ENCODE measurements at places on chromosomes 1 and 21. TPM values are rescaled to one million over a fixed set of nuclear protein-coding genes. Genes with fewer than 3 reads are reported as not detected.

TMEM269 gene
- 0.08 TPM for total RNA-seq

ACBD6 gene
- 50.5 TPM for total RNA-seq

CNN3 gene
- 63.8 TPM for total RNA-seq

ACTA1 gene
- 0.15 TPM for total RNA-seq

FGR gene
- total RNA-seq = 0.05 TPM

XCL1 gene
- total RNA-seq = not detected

OR2L13 gene
- total RNA-seq = not detected

DNAJC6 gene
- 4.8 TPM for total RNA-seq

ZMYND12 gene
- total RNA-seq = 0.37 TPM

LCE1A gene
- total RNA-seq = not detected

PLEKHA6 gene
- total RNA-seq = 37.8 TPM

PRR9 gene
- total RNA-seq = not detected

KLHDC8A gene
- 1.1 TPM for total RNA-seq

CLCC1 gene
- 16.2 TPM for total RNA-seq

COA6 gene
- total RNA-seq = 90.3 TPM

LCE1B gene
- not detected for total RNA-seq

FCRL5 gene
- total RNA-seq = not detected

ALPL gene
- total RNA-seq = 0.24 TPM

CADM3 gene
- 0.08 TPM for total RNA-seq

ILF2 gene
- total RNA-seq = 266 TPM

LENEP gene
- not detected for total RNA-seq

RIPPLY3 gene
- total RNA-seq = 0.46 TPM

CR1L gene
- total RNA-seq = not detected

PRSS38 gene
- total RNA-seq = not detected

TNFAIP8L2 gene
- not detected for total RNA-seq

DCDC2B gene
- total RNA-seq = not detected

TMEM183A gene
- total RNA-seq = 52.3 TPM

PI4KB gene
- total RNA-seq = 23.4 TPM

MTARC2 gene
- total RNA-seq = 11.2 TPM

FUCA1 gene
- total RNA-seq = 10.1 TPM

GSTM5 gene
- total RNA-seq = not detected

SLAMF9 gene
- total RNA-seq = 0.25 TPM

CASP9 gene
- total RNA-seq = 5.6 TPM

LCK gene
- total RNA-seq = not detected

OR2T2 gene
- not detected for total RNA-seq

KCNJ6 gene
- 3.8 TPM for total RNA-seq

LYSMD1 gene
- total RNA-seq = 5.8 TPM

OR2T12 gene
- not detected for total RNA-seq

ANKRD34A gene
- 0.22 TPM for total RNA-seq

TMPRSS2 gene
- total RNA-seq = not detected

RAB42 gene
- 2.7 TPM for total RNA-seq

DYNLT5 gene
- total RNA-seq = not detected

CFAP141 gene
- not detected for total RNA-seq

ALG14 gene
- total RNA-seq = 6.5 TPM

S100B gene
- total RNA-seq = not detected

MAP1LC3C gene
- total RNA-seq = not detected

C4BPB gene
- 2.2 TPM for total RNA-seq

PTGFR gene
- not detected for total RNA-seq

MFSD2A gene
- total RNA-seq = 4.5 TPM

Measured in A549 treated with GW870086 at 1 μM for 4 hours (cell line).